ENCODE measurements at places on chromosomes 5 and 9.

- no peak for DNase-seq
Measured at GRCh38 chr5:128318691-128319090, 219.4 kb downstream of the FBN2 start.

DNA sequence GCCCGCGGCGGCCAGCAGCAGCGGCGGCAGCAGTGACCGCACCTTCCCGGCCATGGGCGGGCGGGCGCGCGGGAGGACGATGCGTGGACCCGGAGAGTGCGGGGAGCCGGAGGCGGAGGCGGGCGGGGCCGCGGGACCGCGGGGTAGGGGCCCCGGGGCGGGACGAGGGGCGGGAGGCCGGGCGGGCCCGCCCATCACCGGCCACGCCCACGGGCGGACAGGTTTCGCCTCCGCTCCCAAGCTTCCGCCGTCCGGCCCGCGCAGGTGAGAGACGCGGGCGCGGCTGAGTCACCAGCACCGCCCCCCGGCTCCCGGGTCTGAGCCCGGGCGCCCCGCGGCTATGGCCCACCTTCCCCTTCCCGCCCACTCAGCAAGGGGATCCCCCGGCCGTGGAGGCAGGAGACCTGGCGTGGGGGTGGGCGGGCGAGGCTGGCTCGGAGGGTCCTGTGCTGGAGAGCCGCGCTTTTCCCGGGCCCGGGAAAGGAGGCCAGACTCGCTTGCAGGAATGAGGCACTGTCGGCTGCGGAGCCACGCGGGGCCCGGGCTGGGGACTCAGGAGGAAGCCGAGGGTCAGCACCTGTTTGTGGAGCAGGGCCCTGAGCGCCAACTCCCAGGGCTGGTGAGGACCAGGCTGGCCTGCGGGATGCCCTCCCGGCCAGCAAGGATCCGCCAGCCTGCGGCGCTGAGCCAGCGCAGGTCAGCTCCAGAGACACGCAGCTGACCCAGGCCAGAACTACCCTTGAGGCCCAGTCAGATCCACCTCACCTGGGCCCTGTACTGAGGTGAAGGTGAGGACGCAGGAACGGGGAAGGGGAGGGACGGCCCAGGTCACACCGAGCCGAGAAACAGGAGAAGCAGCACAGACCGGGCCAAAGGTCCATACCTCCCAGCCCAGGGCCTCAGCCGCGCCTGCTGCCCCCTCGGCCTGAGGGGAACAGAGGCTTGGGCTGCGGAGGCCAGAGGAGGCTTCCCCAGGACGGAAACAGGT is at the start of gene ENTPD2:
ENTPD2 (minus strand) TSS at position 118 of the 988 bp plus-strand sequence; CDS start at position 54, 64 bp downstream.
- peak; percentile 47 for DNase-seq

DNA sequence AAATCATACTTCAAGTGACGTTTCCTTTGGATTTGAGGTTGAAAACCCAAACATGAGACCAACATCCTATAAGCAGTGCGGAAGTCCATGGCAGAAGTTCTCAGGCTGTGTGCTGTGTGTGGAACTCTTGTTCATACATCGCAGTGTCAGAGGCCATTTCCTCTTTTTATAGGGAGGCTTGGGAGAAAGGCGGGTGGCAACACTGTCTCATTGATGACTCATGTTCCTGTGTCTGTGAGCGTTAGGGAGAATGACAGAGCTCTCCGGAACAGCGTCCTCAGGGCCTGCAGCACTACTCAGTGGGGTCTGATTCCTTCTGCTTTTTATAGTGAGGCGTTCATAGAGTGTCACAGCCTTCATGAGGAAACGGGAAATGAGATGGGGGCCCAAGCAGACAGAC is 98.8 kb upstream of the BASP1 start:
- DNase-seq = no peak

DNA sequence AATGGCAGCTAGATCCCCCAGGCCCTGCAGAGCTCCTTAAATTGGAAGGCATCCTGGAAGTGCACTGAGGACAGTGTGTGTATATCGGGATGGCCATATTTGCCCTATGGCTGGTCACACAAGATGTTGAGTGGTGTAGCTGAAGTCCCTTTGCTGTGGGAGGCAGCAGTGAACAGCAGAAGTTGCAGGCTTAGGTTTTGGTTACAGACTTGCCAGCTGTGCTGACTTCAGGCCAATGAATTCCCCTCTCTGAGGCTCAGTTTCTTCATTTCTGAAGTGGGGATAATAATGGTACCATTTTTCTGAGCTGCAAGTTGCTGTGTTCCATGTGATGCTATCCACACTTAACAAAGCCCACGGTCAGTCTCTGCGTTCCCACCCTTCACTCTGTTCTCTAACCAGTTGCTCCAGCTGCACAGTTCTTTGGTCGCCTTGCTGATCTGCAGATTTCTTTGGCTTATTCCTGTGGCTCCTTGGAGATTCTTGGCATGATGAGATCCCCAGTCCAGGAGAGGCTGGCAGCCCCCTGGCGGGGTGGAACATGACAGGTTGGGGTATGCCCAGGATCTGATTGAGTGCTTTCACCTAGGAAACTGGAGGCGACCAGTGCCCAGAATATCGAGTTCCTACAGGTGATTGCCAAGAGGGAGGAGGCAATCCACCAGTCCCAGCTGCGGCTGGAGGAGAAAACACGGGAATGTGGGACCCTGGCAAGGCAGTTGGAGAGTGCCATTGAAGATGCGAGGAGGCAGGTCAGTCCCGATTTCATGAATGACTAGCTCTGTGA is 6.5 kb upstream of the GLE1 start:
- DNase-seq = no peak

GRCh38 chr5:54792611-54793404 is 192.6 kb downstream of the ESM1 start:
- no peak for DNase-seq

GRCh38 chr5:165139721-165140120 is 1634.3 kb downstream of the MAT2B start:
- no peak for DNase-seq

DNA sequence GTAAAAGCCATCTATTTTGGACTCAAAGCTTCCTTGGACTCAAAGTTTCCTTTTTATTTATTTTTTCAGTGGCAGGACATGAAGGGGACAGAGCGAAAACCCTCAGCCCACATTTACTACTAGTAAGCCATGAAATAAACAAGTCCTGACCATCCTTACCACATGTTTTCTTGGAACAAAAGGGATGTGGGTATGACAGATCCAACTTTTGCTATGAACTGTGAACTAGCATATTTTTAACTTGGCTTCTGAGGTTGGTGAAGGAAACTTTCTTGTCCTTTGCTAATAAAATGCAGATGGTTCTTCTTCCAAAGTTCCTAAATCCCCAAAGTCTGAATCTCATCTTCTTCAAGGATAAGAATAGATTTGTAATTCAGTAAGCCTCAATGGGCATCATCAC is 122.7 kb upstream of the TNC start:
- no peak for DNase-seq

DNA sequence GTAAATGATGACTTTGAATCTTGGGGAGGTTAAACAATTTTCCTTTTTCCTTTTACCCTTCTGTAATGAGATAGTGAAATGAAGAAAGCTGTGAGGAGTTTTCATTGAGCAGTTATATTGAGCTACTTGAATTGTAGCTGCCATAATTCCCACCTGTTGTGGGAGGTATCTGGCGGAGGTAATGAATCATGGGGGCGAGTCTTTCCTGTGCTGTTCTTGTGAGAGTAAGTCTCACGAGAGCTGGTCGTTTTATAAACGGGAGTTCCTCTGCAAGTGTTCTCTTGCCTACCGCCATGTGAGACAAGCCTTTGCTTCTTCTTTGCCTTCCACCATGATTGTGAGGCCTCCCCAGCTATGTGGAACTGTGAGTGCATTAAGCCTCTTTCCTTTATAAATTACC is 258.4 kb downstream of the FER start:
- no peak for DNase-seq

DNA sequence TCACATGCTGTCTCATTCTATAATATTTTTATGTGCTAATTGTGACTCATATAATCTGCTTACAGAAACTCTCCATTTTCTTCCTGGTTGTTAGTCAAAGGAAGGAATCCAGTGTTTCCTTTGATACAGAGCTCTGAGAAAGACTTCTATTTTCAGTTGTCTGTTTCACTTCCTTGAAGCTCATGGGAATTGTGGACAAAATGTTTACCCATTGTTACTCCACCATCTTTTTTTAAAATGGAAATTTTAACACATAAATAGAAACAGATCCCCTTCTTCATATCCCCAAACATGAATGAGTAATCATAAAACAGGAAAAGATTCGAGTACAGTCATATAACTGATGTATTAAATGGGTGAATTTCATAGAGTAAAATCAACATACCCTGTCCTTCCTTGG is 42.0 kb upstream of the KCNN2 start:
- DNase-seq = no peak

- no peak for DNase-seq
Measured at GRCh38 chr9:35661756-35662350, 3.1 kb downstream of the ARHGEF39 start.

- no peak for DNase-seq
Measured at GRCh38 chr5:75466006-75466716, 45.3 kb downstream of the CERT1 start.

GRCh38 chr9:132651259-132651658 is 18.5 kb downstream of the DDX31 start:
- no peak for DNase-seq

DNA sequence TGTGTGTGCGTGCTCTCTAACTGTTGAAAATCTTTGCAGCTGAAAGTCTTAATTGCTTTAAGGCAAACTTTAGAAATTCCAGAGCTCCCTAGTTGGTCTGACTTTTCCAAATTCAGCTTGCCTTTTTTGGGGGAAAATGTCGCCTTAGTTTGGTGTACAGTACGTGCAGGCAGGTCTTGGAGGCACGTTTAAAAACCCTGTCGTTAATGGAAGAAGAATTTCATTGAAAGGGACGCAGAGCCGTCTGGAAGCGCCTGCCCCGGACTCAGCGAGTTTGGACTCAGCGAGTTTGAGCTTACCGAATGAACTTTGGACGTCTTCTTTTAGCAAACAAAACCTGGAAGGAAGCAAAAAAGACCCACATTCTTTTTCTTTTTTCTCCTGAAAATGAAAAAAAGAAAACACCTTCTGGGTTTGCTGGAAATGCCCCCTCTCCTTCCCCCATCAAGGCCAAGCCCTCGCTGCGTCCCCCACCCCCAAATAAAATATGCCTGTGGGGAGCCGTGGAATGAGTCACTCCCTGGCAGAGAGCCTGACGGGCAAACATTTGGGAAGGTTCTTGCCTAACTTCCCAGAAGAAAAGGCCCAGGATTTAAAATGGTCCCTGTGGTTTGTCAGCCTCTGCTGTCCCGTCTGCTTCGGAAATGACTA is 1.5 kb downstream of the NEK6 start:
- no peak for DNase-seq

- DNase-seq = no peak
Measured at GRCh38 chr5:2602451-2603271, 148.8 kb downstream of the IRX2 start.

DNA sequence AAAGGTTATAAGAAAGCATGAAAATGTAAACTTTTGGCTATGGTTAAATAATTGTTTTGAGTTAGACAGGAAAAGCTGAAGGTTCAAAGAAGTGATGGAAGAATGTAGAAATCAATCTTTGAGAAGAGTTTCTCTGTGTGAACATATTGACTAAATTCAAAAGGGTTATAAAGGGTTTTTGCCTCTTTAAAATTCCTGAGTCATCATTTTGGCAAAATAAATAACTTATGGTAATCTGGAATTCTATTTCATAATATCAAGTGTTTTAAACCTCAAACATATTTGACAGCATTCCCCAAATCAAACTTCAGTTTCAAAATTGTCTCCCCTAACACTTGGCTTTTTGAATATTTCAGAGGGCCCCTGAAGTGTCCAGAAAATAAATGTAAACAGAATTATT is 60.6 kb upstream of the SPINK5 start:
- no peak for DNase-seq

- no peak for DNase-seq
Measured at GRCh38 chr5:54388409-54388808, 67.1 kb upstream of the HSPB3 start.

DNA sequence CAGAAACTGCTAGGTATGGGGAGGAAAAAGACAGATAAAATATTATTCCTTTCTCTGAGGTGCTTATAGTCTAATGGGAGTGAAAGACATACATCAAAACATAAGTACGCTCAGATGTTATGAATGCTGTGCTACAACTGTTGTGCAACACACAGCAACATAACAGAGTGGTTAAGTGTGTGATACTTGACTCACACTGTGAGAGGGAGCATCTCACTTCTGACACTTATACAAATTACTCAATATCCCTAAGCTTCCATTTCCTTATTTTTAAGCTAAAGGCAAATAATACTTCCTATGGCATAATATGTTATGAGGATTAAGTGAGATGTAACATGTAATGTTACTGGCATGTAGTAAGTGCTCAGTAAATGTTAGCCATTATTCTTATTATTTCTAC is 110.6 kb upstream of the FER start:
- DNase-seq = no peak

DNA sequence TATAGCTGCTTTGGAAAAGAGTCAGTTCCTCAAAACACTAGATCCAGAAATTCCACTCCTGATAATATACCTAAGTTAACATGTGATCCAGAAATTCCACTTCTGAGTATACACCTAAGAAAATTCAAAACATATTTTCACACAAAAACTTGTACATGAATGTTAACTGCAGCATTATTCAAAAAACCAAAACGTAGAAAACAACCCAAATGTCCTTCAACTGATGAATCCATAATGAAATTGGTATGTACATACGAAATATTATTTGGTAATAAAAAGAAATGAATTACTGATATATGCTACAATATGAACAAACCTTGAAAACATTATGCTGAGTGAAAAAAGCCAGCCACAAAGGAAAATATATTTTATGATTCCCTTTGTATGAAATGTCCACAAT is 16.5 kb upstream of the AFF4 start:
- DNase-seq = no peak

DNA sequence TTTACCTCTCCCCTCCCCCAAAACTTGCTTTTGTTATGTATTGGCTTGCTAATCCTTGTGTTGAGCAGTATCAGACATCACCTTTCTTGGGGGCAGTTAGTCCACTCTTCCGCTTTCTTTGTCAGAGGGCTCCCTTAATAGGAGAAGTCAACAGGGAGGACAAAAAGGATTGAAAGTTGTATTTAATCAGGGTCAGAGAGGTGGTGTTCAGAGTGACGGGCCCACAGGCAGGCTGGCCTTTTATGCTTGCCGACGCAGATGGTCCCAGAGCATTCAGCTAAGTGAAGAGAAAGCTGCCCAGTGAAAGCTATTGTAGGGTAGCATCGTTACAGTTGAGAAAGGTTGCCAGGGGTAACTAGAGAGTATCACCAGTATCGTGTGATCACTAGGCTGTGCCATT is 131.1 kb downstream of the ZCCHC7 start:
- DNase-seq = no peak

DNA sequence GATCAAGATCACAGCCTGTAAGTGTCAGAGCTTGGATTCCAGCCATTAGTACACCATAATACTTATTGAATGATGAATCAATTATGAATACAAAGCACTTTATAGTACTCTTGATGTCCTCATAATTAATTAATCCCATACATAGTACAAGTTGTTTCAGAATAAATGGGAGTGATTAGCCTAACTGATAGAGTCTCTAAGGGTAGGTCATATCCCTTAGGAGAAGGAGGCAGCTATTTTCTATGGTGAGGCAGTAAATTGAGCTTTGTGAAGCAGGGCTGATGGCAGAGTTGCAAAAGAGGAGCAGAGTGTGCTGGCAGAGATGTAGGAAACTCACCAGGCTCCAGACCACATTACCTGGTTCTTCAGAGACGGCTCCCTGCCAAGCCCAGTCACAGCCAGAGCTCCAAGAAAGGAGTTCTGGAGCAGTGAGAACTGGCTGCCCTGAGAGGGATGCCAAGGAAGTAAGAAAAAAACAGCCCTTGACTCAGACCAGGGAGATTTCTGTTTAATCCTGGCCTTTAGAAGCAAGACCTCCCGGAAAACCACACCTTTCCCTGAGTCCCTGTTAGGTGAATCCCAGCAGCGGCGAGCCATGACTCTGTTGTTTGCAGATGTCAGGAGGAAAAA is 112.9 kb downstream of the SH3TC2 start:
- no peak for DNase-seq

Data from stimulated activated CD4-positive, alpha-beta T cell treated with anti-CD3 and anti-CD28 coated beads, Interleukin-4, amount 100 ng/mL, for 4 hours (primary cell).